Pons (tissue), 1 donor: ENCODE measurements at places on chromosomes 3 and 15.

DNA sequence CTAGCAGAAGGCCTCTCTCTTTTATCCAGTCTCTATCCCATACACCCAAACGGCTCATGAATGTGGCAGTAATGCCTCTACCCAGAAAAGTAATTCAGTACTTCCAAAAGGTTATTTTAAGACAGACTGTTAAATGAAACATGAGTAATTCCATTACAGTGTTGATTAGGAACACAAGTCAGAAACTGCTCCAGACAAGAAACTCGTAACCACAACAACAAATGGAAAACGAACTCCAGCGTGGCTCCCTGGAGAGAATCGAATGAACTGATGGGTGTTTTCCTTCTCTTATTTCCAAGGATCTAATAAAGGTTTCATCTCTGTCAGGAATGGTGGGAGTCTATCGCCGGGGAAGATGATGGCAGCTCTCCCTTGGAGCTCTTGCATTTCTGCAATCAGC, 228.4 kb downstream of the MAGI1 start:
- DNase-seq = no peak

- peak; percentile 32 for DNase-seq
Measured at GRCh38 chr3:129892857-129893580, 492 bp downstream of the TMCC1 start.

GRCh38 chr3:156561533-156561932, 6.6 kb upstream of the SSR3 start:
- DNase-seq = no peak

DNA sequence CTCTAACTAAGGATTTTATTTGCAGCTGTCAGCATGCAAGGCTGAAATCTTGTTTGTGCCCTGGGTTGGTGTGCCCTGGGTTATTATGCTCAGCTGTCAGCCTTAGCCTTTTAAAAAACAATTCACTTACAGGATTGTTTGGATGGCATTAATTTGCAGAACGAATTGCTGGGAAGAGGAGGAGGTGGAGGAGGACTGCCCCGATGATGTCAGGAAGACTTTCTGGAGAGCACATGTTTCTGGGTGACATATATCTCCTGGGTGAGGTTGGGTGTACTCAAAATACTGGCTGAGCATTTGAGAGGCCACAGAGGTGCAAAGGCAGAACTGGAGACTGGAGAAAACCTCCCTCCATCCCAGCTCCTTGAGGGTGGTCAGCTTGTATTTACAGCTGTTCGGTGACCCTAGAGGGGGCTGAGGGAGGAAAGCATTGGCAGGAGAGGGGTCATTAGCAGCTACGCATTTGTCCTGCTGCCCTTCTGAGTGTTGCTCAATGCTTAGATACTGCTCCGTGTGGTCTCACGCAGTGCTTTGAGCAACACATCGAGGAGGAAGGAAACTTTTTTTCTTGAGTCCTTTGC, 59.8 kb upstream of the PSMD6 start:
- no peak for DNase-seq

- DNase-seq = peak; percentile 26
Measured at GRCh38 chr3:104604326-104605010, 762.2 kb upstream of the ALCAM start.

GRCh38 chr3:148464246-148464645, 233.5 kb upstream of the AGTR1 start:
- no peak for DNase-seq

DNA sequence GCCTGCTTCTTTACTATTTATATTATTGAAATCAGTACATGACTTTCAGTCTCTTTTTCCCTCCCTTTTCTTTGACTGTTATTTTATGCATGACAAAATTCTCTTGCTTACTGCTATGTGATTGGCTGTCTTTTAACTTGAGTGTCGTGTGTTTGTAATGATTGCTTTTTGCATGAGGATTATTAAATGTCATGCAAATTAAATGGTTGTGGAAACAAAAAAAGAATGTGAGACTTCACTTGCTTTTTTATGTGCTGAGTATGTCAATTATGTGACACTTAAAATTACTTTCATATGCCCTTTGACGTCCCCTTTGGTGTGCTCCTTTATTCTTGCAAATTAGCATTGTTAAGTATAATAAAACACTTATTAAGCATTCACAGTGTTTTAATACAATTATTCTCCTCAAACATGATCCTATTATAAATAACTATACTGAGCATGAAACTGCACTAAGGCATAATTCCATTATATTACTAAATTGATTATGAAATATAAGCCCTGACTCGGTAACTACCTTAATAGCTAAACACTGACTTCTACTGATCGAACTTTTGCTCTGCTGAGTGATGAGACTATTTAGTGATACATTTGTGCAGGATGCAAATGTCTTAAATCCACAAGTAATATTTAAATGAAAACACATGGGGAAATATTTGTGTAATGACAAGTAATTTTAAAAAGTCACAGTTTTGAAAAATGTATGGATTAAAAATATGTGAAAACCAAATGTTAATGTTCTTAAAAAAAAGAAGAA, 401.7 kb downstream of the NLGN1 start:
- DNase-seq = no peak

DNA sequence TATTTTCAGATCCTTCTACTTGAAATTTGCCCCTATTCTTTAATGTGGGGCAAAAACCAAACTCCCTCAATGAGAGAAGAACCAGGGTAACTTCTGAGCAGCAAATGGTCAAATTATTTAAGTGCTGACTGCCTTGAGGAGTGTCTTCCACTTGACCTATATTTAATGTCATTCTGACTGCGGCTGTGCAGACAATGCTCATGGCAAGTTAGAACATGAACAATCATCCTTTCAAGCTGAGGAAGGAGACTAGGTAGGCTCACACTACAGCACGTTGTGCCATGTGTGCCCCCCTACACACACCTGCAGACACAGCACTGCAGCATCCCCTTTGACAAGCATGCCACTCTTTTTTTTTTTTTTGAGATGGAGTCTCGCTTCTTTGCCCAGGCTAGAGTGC, 98.2 kb downstream of the OSBPL10 start:
- no peak for DNase-seq

DNA sequence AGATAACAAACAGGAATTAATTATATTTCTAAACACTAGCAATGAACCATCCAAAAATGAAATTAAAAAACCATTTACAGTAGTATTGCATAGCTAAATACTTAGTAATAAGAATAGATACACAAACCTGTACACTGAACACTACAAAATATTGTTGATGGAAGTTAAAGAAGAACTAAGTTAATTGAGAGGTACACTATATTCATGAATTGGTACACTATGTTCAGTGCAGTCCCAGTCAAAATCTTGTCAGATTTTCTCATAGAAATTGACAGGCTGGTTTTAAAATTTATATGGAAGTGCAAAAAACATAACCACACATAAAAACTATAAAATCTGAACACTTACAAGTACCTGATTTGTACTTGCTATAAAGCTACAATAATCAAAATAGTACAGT, 24.4 kb downstream of the PIK3CA start:
- no peak for DNase-seq

DNA sequence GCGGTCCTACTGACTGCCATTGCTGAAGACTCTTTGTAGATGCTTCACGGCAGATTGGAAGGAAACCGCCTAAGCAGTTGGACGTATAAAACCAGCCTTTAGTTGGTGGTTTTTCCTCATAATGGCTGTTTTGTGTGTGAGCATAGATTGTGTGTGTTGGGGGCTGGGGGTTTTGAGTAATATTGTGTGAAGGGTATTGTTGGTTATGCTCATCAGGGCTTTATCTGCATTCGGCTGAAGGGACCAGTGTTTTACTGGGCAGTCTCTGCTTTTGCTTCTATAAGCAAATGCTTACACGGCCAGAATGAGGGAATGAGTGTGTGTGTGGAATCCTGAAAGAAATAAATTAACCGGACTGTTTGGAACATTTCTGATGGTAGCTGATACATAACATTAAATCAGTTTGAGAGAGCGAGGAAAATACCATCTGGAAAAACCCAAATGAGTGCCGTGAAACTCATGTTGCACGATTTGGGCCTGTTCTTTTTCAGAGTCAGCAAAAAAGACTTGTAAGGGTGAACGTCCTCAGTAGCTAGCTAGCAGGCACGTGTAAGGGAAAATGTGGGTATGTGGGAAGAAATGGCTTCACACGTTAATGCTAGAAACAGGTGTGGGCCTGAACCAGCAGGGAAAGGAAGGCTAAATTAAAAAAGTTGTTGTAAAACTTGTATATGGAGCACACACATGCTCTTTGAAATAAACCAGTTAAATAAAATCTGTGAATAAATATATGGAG, 1.9 kb downstream of the MITF start:
- DNase-seq = peak; percentile 80

DNA sequence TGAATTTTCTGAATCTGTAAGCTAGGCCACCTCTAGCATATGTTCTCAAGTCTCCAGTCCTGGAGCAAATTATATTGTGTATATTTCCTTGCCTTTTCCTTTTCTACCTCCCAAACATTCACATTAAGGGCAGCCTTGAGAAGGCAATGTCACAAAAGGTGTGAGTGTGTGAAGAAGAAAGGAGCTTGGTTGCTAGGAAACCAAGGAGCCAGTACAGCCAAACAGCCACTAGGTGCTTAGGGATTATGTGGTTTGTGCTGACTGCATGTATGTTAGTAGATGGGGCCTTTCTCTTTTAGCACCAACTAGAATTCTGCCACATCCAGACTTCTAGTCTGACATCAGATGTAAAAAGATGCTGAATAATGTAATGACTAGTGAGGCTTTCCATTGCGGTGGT, 118.8 kb upstream of the DAZL start:
- DNase-seq = peak; percentile 6

GRCh38 chr3:123899300-123899865, 15.3 kb upstream of the MYLK start:
- DNase-seq = no peak

- DNase-seq = no peak
Measured at GRCh38 chr3:63611382-63611781, 41.1 kb upstream of the SNTN start.

DNA sequence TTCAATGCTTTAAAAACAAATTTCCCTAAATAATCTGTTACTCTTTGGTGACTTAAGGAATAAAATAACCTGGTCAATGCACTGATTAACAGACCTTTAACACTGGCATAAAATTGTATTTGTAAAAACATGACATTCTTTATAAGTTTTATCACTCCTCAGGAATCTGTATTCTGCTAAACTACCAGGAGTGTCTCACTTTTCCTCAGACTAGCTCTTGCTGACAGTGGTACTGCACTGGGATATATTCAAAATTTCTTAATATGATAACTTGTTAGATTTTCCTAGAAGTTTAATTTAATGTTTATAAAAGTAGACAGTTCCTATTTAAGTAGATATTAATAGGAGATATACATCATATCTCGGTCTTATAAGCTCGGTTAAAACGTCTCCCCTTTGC, 363.4 kb upstream of the ARHGEF26 start:
- DNase-seq = no peak

GRCh38 chr15:98977441-98977840, 30.2 kb downstream of the PGPEP1L start:
- DNase-seq = no peak

GRCh38 chr3:186825294-186825821, 17.2 kb upstream of the ADIPOQ start:
- DNase-seq = no peak

DNA sequence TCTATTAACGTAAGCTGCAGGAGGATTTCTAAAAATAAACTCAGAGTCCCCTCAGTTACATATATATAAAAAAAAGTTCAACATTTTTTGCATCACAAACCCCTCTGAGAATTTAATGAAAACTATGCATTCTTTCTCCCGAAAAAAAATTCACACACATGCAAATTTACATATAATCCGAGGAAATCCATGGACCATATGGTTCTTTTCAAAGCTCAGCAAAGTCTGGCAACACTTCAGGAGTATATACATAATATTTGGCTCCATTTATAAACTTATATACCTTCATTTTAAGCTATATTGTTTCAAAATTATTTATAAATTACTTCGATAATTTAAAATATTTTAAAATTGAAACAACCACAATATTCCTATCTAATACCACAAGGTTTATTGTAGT, 140.7 kb upstream of the PLXND1 start:
- no peak for DNase-seq

DNA sequence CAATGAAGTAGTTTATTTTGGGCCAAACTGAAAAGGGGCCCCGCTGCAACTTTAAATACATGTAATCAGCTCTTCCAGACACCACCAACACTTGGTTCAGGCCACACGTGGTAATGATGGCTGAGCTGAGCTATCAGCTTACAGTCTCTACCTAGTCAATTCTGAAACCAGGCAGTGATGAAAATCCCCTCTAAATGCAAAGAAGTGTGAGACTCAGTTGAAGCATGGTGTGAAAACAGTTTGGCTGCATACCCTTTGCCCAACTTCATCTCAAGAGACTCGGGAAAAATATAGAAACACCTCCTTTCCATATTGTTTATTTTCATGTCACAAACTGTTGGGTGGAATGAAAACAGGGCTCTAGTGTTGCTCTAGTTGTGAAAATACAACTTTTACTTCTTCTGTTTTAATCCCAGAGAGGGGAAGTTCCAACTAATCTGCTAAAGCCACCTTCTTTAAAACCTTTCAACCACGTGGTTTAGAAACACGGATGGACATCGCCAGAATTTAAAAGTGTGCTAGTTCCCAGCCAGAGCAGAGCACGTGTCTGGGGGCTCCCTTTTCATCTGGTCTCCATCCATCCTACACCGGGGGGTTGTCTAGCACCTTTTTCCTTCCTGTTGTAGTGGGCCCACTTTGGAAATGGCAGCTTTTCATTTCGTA, 229.1 kb downstream of the EPHB1 start:
- no peak for DNase-seq

DNA sequence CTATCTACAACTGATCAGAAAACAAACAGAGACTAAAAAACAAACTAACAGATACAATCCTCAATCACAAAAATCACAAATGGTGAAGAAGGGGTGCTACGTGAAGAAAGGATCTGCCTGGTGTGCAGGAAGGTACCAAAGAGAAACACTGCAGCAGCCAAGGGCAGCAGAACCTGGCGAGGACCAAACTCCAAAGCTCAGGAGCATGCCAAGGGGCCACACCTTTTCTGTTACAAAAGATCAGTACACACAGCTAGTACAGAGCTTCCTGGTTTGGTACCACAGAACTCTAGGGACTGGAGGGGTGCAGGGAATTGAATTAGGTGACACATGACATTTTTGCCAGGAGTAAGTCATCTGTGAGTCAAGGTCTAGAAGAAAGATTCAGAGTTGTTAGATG, 107.4 kb upstream of the GRM7 start:
- no peak for DNase-seq

- DNase-seq = peak; percentile 59
Measured at GRCh38 chr15:60751985-60752952, 273.3 kb upstream of the ICE2 start.
